Stimulated activated CD8-positive, alpha-beta memory T cell treated with anti-CD3 and anti-CD28 coated beads, Interleukin-15, amount 100 ng/mL, for 1 hour (primary cell): ENCODE measurements at places on chromosomes 12 and 14.

DNA sequence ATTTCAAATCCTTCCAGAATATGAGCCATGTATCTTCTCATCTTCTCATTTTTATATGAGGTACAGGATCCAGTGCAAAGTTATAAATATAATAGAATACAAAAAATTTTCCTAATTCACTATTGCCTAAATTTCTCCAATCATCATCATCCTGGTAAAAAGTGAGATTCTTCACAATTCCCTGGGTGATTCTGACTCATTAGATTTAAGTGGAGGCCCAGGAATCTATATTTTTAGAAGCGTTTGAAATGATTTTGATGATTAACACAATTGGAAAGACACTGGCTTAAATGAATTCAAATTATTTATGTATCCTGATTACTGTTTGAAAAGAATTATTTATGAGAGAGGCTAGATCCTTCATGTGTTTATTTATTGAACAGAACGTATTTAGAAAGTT lies 380.3 kb upstream of the PDE3A start:
- DNase-seq = no peak

DNA sequence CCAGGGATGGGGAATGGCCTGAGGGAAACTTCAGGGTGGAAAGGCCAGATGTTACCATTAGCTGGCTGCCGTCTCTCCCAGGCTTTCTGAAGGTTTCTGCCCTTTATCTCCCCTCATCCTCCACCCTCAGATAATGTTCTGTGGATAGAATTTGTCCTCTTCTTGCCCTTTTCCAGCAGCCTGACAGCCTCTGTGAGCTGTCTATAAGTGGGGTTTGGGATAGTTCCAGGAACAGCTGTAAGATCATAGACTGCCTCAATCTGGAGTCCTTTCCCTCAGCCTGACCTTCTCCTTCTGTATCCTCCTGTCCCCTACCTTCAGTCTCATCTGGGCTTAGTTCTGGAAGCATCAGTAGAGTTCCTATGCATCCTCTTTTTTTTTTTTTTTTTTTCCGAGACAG lies 2.8 kb upstream of the RND1 start:
- no peak for DNase-seq

DNA sequence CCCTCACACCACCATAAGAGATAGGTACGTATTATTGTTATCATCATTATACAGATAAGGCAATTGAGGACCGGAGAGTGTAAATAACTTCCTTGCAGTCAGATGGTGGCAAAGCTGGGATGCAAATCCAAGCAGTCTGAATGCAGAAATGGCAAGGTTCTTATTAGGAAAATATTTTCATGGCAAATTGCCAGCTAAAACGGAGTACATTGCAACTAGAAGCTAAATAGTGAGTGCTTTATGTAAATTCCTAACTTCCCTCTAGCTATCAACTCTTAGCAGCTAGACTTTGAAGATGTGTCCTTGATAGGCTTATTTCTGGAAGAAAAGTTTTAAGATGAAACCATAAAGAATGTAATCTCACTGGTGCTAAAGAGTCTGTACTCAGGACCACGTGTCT lies 323.9 kb upstream of the DIO2 start:
- no peak for DNase-seq

- DNase-seq = no peak
These were observed 671.2 kb downstream of the LRFN5 start for GRCh38 chr14:42277840-42278239.

- no peak for DNase-seq
These were observed 6.8 kb downstream of the ZFHX2 start for GRCh38 chr14:23544511-23545447.

DNA sequence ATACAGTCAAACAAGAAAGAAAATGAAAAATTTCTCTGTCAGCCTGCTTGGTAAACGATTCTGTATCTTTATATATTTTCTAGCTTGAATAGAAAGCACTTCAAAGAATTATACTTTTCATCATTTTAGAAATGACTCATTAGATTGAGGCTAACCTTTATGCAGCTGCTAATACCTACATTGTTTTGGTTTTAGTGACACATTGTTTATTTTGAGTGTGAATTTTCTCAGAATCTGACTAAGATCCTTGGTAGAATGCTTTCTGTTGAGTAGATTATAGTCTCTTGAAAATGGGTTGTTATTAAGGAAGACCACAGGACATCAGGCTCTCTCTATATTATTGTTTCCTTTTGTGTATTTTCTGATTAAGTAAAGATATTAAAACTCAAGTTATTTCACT lies at the start of gene PMCH:
Gene PMCH, minus strand, starts transcription at position 45 of the 400 bp plus-strand sequence. CDS start 63 bp downstream, outside the sequence.
- DNase-seq = no peak

GRCh38 chr12:27852117-27852516 lies 72.1 kb upstream of the MANSC4 start:
- DNase-seq = no peak

DNA sequence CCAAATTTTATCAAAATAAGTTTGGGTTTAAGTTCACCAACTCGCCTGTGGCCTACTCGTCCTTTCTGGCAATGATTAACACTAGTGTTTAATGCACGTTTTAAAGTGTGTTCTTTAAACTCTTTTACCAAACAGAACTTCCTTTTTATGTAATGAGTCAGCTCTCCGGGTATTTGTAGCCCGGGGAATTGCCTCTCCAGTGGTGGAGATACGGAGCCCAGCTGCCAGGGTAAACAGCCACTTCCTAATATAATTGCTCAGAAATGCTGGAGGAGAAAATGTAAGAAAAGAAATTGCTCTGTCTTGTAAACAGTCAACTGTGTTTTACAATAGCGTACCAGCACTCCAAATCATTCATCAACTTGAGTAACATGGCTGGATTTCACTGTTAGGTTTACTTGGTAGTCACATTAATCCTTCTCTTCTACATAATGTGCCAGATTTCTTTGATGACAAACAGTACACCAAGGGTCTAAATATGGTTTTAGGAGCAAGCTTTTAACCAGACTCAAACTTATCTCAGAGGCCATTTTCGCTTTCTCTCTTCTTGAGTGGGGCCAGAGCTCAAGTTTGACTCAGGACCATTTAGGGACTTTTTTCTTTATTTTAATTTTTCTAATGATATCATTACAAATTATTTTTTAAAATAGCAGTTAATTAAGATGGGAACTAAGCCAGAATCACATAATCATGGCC lies 101.2 kb upstream of the SLC38A2 start:
- DNase-seq = no peak

- no peak for DNase-seq
These were observed 77.0 kb upstream of the GRIP1 start for GRCh38 chr12:66755727-66756395.

DNA sequence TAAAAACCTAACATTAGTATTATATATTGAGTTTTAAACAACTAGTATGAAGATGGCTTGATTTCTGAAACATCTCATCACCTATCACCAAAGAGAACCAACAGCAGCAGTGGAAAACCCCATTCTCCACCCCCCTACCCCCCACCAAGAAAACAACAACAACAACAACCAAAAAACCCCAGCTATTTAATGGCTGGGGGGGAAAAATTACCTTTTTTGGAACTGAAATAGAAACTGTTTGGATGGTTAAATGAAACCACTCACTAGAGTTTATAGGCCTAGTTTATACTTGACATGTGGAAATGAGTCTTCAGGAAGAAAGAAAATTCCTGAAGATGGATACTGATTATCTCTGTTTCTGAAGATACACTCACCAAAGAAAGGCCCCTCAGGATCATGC lies 30.3 kb downstream of the PPP2R5E start:
- no peak for DNase-seq

GRCh38 chr12:46608431-46609272 lies 217.1 kb downstream of the SLC38A4 start:
- DNase-seq = no peak

DNA sequence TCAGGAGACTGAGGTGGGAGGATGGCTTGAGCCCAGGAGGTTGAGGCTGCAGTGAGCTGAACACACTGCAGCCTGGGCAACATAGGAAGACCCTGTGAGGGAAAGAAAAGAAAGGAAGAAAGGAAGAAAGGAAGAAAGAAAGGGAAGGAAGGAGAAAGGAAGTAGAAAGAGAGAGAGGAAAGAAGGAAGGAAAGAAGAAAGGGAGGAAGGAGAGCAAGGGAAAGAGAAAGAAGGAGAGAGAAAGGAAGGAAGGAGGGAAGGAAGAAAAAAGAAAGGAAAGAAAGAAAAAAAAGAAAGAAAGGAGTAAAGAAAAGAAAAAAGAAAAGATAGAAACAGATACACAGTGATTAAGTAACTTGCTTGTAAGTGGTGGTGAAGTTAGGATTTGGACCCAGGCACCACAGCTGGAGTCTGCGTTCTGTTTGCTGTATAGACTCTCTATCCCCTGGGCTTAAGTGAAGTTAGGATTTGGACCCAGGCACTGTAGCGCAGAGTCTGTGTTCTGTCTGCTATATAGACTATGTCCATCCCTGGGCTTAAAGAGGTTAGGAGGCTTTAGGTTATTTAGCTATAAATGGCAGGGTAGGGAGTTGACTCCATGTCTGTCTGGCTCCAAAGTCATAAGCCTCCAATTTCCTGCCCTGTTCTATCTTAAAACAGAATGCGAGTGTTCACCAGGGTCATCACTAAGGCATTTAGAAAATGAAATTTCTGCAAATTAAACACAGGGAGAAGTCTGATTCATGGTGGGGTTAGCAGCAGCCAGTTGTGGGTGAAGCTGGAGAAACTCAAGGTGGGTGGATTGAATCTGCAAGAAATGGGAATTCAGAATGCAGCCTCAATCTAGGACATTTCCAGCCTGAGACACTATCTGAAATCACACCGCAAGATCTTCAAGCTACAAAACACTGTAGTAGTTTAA lies 13.3 kb upstream of the C12orf75 start:
- no peak for DNase-seq

- no peak for DNase-seq
These were observed 5.5 kb upstream of the GPR132 start for GRCh38 chr14:105070760-105071137.

GRCh38 chr14:100381395-100382105 lies 58.4 kb downstream of the SLC25A47 start:
- no peak for DNase-seq

GRCh38 chr14:20998674-20999366 lies at the start of gene SLC39A2:
SLC39A2 (plus strand) TSS chr14:20999293; CDS start chr14:20999447, 154 bp downstream.
- DNase-seq = no peak
